NCI-H187 (cell line): ENCODE measurements at places on chromosomes 3 and 15.

GRCh38 chr3:141392897-141393734 is 24.8 kb downstream of the ZBTB38 start:
- no peak for DNase-seq

- no peak for DNase-seq
Measured at GRCh38 chr3:61239871-61240270, 11.4 kb downstream of the FHIT start.

GRCh38 chr15:41631880-41632470 is 28.2 kb upstream of the MGA start:
- no peak for DNase-seq

GRCh38 chr3:150680562-150680961 is 23.2 kb downstream of the ERICH6 start:
- DNase-seq: no peak

GRCh38 chr3:8204853-8205650 is 296.6 kb upstream of the LMCD1 start:
- DNase-seq: no peak

DNA sequence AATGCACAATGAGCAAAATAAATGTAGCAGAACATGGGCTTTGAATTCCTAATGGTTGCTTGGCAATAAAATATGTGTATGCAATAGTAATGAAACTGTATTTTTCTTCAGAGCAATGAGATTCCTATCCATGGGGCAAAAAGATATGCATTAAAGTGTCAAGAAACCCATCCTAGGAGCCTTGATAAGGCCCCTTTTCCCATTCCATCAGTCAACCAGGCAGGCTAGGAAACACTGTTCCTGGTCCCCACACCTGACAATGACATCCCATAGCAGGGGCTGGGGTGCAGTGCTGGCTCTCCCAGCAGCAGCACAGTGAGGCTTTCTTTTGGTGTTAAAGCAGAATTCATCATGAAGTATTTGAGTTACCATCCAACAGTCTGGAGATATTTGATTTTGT is 113.3 kb upstream of the AGTR1 start:
- no peak for DNase-seq

DNA sequence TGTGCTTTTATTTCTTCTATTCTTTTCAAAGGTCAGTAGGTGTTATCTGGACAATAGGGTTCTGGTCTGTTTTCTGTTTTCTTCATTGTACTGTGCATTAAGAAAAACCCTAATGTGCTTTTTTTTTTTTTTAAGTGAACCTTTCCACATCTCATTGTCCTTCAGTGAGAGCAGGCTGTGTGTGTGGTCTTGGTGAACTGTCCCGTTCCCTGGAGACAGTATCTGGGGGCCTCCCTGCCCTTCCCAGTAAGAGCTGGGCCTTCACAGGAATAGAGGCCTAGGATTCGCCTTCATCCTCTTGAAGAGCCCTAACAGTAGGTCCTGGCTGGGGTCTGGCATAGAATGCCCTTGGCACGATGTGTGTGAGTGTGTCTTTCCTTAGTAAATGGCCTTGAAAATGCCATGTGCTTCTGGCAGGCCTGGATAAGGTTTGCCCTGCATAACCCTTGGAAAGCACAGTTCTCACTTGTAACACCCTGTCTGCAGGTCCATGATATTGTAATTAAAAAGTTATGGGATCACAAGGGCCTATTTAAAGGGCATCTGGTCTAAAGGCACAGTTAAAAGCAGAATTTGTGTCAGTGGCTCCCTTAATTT is 81.2 kb downstream of the IGF1R start:
- no peak for DNase-seq

- no peak for DNase-seq
Measured at GRCh38 chr3:122589297-122589696, 11.8 kb downstream of the PARP15 start.
